ENCODE measurements at places on chromosomes 3 and 15.

GRCh38 chr15:29103824-29104565, 165.6 kb downstream of the NSMCE3 start:
- peak; percentile 49 for DNase-seq

DNA sequence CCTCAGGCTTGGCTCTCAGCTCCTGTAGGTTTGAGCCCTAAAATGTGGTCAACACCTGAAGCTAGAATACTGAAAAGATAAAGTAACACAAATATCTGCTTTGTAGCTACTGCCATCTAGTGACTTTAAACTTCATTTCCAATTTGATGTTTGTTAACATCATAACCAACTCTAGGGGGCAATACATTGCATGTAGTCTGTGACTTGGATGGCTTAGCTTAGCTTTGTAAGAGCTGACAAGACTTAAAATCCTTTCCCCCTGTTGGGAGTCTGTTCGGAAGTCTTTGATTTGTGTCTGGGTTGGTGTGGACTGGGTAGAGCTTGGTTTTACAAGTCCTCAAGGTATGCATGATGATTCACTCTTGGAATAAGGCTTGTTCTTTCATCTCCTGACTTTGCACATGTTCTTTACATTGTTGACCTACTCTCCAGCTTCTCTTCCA, 51.7 kb downstream of the SCN11A start:
- DNase-seq = no peak

GRCh38 chr15:101121511-101122090, 130.2 kb downstream of the CHSY1 start:
- peak; percentile 19 for DNase-seq

GRCh38 chr3:48194446-48195071, 6.3 kb upstream of the CDC25A start:
- DNase-seq = peak; percentile 15

GRCh38 chr3:131402391-131403039, 20.9 kb downstream of the NUDT16 start:
- DNase-seq = no peak

DNA sequence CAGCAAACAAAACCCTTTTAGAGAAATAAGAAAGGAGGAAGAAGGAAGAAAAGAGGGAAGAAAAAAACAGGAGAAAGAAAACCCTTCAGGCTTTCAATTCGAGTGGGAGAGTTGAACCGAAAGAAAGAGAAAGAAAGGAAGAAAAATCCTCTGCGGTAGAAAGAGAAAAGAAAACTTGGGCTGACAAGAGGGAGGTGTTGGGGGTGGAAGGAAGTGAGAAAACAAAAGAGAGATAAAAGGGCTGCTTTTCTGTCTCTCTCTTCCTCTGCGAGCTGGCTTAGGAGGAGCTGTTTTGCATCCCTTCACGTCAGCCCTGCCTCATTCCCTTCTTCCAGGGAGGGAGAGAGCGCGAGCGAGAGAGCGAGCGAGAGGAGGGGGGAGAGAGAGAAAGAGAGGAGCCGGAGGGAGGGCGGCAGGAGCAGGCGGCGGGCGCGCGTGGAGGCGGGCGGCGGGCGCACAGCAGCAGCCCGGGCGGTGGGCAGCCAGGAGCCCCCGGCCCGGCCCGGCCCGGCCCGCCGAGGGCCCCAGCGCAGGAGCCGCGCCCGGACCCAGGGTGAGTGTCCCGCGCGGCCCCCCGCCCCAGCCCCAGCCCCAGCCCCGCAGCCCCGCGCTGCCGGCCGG, at the start of gene ZNF710:
Gene ZNF710, plus strand, starts transcription at position 263 of the 621 bp plus-strand sequence. CDS start 65,814 bp downstream, outside the sequence.
- DNase-seq = no peak

DNA sequence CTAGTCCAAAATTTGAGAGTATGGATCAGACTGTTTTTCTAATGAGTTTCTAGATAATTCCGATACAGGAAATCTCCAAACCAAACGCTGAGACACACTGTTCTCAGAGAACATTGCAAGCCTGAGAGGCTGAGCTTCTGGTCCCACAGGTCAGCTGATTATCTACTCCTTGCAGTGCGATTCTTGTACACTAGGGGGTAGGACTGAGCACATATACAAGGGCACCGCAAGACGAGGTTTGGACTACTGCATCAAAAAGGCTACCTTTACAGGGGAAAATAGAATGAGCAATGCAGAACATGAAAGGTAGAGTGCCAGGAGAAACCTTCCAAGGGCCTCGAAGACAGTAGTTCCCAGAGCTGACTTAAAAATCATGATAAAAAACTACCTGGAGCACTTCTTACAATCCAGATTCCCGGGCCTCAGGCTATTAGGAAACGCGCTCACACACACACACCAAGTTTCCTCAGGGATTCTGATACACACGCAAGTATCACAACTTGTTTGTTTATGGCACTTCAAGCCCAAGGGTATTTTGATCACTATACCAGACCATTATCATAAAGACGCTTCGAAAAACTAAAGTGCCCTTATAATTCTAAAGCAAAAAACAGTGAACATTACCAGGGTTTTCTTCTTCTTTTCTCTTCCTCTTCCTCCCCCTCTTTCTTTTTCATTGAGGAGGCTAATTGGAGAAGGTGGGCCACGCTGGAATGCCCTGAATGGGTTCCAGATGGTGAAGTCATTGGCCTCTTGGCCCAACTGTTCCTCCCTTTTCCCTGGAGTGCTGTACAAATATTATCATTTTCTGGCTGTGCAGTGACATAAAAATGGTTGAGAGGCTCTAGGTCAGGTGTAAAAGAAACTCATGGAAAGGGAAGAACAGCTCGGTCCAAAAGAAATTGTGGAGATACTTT, 61.8 kb downstream of the SLC12A8 start:
- peak; percentile 53 for DNase-seq

DNA sequence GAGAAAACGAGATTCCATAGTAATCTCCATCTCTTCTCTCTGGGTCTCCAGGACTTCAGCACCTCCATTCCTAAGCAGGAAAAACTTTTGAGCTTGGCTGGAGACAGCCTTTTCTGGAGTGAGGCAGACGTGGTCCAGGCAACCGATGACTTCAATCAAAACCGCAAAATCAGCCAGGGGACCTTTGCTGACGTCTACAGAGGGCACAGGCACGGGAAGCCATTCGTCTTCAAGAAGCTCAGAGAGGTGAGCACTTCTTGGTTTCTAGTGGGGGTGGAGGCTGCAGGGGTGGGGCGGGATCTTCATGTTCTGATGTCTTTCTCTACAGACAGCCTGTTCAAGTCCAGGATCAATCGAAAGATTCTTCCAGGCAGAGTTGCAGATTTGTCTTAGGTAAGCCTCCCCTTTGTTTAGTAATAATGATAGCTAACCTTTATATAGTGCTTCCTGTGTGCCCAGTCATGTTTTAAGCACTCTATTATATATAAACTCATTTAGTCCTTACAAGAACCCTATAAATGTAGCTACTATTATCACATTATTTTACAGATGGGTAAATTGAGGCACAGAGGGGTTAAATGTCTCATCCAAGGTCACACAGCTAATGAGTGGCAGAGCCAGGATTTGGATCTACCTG, 35.0 kb upstream of the TATDN2 start:
- no peak for DNase-seq

GRCh38 chr3:125002414-125003368, 53.1 kb downstream of the HEG1 start:
- no peak for DNase-seq

GRCh38 chr3:184334470-184335158, 2.8 kb upstream of the FAM131A start:
- DNase-seq = peak; percentile 37

GRCh38 chr3:98985431-98985830, 83.9 kb upstream of the DCBLD2 start:
- DNase-seq = no peak

DNA sequence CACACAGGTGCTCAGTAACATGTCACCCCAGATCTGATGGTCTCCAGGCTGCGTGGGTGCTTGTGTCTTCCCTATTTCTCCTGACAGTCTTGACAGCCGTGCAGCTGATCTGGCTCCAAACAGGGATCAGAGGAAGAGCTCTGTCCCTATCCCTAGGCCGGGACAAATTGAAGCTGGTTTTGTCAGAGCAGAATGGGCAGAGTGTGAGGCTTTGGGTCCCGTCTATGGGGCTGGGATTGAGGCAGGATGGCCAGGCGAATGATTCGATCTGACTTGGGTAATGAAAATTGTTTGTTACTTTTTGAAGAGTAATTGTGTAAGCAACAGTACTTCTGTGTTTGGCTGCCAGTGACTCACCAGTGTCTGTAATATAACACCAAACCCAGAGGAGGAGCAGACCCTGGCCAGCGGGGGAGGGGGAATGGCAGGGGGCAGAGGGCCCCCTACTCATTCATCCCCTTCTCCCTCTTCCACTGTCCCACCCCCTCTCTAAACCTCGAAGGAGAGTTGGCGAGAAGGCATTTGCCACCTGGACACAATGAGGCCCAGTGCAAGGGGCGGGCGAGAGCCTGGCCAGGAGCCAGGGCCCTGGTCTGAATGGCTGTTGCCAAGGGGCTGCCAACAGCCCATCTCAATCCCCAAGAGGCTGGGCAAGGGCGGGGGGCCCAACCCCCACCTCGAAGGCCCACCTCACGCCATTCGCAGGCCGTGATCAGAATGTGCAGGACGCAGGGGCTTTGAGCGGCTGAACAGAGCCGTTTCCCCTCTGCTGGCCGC, 4.9 kb upstream of the MAGEF1 start:
- DNase-seq = no peak

GRCh38 chr3:122589297-122589696, 11.8 kb downstream of the PARP15 start:
- no peak for DNase-seq

DNA sequence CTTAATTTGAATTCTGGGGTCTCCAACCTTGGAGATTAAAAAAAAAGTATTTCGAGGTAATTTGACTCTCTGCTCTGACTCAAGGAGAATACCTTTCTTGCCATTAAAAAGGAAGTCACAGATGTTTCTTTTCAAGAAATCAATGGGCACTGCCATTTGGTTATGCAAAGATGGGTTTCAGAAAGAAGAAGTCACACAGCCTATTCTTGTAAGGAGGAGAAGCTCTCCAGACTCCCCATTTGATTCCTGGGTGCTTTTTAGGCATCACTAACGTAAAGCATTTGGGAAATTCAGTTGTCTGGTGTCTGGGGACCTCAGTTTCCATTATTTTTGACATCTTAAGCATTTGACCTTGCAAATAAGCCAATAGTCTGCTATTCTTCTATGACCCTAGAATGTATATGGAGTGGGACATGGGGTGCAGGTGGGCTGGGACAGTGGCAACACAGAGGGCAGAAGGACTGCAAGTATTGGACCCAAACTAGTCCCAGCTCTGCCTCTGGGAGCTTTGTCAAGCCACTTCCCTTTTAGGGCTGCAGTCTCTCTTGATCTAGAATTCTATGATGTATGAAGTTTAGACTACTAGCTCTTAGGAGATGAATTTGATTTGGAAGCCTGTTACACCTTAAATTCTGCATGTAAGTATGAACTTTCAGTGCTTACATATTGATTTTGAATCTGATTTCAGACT, 27.8 kb downstream of the IL5RA start:
- no peak for DNase-seq

DNA sequence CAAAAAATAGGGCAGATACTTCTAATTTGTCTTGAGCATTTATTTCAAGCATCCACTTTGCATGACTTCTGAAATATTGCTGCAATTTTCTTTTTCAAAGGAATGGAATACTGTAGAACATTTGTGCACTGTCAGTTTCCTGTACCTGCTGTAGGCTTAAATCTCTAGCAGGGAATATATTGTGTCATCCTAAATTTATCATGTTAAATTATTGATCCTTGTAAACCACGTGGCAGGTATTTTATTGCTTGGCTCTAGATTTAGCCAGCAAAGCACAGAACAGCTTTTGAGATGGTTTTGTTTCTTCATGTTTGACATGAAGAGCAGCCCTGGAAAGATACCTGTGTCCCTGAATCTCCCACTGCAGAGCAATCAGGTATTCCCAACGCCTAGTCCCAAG, 470.1 kb downstream of the GABRG3 start:
- DNase-seq = no peak

DNA sequence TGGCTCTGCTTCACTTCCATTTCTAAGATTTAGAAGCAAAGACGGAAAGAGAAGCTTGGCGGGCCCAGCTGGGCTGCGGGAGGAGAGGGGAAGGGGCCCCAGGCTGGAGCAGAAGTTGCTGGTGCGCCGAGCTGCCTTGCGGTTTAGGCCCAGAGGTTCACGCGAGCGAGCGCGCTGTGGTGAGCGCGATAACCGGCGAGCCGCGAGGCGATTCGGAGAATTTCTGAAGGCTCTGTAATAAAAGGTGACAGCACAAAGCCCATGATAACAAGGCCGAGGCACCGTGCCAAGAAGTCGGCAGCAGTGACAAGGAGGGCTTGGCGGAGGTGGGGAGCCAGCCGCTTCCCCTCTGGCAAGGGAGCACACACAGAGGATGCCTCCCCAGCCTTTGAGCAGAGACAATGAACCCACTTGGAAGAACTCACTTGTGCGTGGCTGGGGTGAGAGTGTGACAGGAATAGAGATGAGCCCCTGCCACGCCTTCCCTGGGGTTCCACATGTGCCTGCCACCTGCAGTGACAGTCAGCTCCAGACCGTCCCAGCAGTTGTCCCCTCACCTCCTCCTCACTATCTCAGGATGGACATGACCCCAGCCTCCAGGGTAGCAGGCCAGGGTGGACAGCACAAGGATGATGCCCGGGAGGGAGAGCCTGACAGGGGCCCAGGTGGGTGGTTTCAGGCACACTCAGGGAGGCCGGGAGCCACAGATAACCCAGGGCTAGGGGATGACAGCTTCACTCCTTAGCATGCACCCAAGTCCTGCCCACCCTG, 315.2 kb downstream of the UACA start:
- no peak for DNase-seq

DNA sequence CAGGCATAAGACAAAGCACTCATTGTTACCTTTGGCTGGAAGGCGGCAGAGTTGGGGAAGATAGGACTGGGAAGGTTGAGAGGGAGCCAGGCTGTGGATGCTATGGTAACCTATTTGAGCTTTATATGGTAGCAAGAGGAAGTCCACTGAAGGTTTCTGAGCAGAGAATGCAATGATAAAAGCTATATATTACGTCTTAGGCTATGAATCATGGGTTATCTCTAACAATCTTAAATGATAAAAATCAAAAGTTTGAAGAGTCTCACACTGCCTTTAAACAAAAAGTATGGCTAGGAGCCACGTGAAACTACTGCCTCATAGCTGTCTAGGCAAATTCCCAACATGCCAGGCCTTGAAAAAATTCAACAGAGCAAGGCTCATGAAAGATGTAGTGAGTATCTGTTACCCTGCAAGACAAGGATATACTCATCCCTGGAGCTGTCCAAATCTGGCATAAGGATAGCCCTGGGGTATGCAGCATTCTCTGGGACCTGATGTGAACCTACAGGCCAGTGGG, 4.1 kb downstream of the P3H2 start:
- no peak for DNase-seq
